ENCODE measurements at places on chromosomes 11 and 22. TPM values are rescaled to one million over a fixed set of nuclear protein-coding genes. Genes with fewer than 3 reads are reported as not detected.

The CCDC188 gene
- not detected for total RNA-seq

The OR6T1 gene
- not detected for total RNA-seq

The SLN gene
- total RNA-seq: 4.9 TPM

The INSC gene
- not detected for total RNA-seq

The FOSL1 gene
- total RNA-seq: 37.9 TPM

The BAD gene
- total RNA-seq: 46.6 TPM

The CPT1A gene
- total RNA-seq: 2.3 TPM

The MUC5AC gene
- not detected for total RNA-seq

The OR10A6 gene
- total RNA-seq: 0.07 TPM

The MPEG1 gene
- total RNA-seq: not detected

The BACE1-AS gene
- 6.8 TPM for total RNA-seq

The MMP1 gene
- 0.64 TPM for total RNA-seq

The OR8G1 gene
- total RNA-seq: not detected

The HINFP gene
- total RNA-seq: 27.8 TPM

The APOBEC3B gene
- total RNA-seq: 4.0 TPM

The ISX gene
- total RNA-seq: not detected

The SIDT2 gene
- total RNA-seq: 54.8 TPM

The TMEM151A gene
- 2.0 TPM for total RNA-seq

The KRTAP5-8 gene
- not detected for total RNA-seq

The NOX4 gene
- total RNA-seq: 36.5 TPM

The SPA17 gene
- 5.0 TPM for total RNA-seq

The ASCL2 gene
- not detected for total RNA-seq
